Stimulated activated CD8-positive, alpha-beta memory T cell treated with anti-CD3 and anti-CD28 coated beads, Interleukin-7, amount 100 ng/mL, for 24 hours (primary cell): ENCODE measurements at places on chromosomes 4 and X.

DNA sequence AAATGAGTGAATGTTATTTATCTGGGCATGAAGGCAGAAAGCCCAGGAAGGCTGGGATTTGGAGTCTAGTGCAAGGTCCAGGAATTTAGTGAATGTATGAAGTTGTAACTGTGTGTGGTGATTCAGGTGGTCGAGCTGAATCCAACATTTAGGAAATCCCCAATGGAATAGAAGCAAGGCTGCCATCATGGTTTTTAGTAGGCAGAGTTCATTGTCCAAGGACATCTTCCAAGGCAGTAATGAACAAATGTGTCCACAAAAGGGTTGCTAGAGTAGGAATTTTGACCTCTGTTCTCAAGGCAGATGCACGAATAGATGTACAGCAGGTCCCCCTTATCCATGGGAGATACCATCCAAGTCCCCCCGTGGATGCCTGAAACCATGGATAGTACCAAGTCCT is 42.9 kb upstream of the ACSL1 start:
- no peak for DNase-seq

DNA sequence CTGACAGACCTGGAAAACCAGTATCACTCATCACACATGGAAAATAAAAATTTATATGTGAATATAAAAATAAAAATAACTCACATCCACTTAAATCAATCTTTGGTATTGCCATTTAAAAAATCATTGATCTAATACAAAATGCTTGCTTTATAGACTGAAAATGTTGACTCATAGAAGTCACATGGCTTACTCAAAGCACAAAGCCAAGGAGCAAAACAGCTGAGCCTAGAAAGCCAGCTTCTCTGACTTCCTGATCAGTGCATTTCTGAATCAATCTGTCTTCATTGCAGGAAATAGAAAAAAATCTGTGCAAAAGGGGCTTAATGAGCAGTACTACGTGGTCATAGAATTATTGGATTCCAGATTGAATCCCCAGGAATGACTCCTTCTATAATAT is 176.9 kb upstream of the HS3ST1 start:
- DNase-seq = no peak

GRCh38 chr4:55791666-55792065 is 27.9 kb upstream of the EXOC1L start:
- no peak for DNase-seq

DNA sequence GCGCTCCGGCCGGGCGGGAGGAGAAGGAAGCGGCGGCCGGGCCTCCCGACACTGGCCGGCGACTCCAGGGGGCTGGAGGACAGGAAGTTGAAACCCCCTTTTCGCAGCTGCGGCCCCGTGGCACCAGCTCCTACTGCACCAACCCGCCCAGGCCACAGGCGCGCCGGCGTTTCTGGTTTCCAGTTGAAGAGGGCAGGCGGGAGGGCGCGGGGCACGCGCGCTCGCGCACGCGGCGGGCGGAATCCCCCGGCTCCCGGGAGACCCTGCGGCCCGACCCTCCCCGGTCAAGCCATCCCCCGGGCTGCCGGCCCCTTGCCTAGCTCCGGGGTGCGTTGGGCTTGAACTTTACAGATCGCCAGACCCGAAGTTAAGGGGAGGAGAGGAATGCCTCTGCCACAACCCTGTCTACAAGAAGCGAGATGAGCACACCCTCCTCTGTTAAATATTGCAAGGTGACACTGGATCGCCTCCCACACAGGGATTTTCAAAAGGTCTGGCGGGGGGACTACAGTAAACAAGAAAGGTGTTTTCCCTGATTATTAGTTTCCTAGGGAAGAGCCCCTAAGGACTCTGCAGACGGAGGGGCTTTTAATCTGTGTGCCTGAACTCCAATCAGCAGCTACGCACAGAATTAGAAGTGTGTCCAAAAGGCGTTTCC is 1.4 kb downstream of the ELOVL6 start:
- DNase-seq = no peak

DNA sequence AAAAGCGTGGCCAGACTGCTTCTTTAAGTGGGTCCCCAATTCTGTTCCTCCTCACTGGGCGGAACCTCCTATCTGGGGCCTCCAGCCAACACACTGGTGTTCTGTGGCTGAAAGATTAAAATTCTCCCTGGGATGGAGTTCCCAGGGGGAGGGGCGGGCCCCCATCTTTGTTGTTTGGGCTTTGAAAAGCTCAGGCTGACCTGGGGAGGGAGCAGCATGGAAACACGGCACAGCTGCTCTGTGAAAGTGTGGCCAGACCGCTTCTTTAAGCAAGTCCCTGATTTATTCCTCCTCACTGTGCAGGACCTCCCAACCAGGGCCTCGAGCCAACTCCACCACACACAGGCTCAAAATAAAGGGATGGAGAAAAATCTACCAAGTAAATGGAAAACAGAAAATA is 219.5 kb downstream of the TMEM47 start:
- no peak for DNase-seq

DNA sequence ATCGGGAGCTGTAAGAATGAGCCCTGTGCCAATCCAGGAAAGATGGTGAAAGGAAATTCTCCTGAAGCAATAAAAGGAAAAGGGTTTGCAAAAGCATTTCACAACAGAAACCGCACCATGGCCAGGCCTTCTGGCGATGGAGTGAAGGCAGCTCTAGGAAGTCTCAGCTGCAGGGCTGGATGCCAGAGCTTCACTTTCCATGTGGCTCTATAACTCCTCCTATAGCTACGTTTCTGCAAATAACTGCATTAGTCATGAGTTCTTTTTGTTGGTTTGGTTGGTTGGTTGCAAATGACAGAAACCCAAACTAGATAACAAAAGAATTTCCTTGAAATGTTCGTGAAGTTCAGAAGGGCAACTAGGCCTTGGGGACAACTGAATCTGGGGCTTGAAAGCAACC is 84.6 kb downstream of the RELL1 start:
- DNase-seq = no peak

- no peak for DNase-seq
Observed at GRCh38 chr4:36427696-36428095, 146.3 kb downstream of the DTHD1 start.

DNA sequence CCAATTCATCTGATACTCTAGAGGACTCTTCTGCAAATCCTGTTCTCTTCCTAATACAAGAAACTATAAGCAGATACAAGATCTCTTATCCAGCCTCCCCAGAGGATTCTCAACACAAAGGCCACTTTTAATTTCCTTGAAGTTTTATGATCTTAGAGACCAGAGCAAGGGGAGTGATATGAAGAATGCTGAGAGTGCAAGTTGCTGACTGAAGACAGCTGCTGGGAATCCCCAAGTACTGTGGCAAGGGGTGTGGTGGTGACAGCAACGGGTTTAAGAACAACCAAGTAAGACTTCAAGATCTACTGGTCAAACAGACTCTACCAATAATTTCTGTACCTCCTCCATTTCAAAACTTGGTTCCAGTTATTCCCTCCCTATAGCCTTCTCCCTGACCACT is 7.0 kb downstream of the AMMECR1 start:
- no peak for DNase-seq

- DNase-seq = no peak
Observed at GRCh38 chr4:56874166-56874565, 33.5 kb upstream of the REST start.
